ENCODE measurements at places on chromosomes 6 and 20.
A peak's percentile ranks its signal among the peaks of the same experiment; 100 is the strongest.

GRCh38 chr6:143261899-143262436 lies 188.5 kb downstream of the ADAT2 start:
- no peak for DNase-seq

GRCh38 chr20:10976051-10976450 lies 302.3 kb upstream of the JAG1 start:
- DNase-seq, result no peak

DNA sequence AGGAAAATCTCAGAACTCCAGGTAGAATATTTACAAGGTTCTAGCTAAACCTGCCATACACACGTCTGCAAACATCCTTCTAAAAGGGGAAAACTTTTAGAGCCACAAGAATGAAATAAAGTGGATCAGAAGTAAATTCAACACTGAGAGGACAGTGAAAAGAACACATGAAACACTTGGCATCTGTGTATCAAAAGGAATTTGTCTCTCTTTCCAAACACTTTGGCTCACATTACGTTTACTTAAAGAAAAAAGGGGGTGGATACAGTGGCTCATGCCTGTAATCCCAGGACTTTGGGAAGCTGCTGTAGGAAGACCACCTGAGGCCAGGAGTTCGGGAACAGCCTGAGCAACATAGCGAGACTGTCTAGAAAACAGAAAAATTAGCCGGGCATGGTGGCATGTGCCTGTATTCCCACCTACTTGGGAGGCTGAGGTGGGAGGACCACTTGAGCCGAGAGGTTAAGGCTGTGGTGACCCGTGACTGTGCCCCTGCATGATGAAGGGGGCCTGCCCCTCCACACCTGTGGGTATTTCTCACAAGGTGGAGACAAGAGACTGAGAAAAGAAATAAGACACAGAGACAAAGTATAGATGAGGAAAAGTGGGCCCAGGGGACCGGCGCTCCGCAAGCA lies 35.4 kb downstream of the NINL start:
- DNase-seq, result no peak

- DNase-seq, result no peak
These were observed 28.5 kb upstream of the MRPS18A start for GRCh38 chr6:43716099-43716498.

DNA sequence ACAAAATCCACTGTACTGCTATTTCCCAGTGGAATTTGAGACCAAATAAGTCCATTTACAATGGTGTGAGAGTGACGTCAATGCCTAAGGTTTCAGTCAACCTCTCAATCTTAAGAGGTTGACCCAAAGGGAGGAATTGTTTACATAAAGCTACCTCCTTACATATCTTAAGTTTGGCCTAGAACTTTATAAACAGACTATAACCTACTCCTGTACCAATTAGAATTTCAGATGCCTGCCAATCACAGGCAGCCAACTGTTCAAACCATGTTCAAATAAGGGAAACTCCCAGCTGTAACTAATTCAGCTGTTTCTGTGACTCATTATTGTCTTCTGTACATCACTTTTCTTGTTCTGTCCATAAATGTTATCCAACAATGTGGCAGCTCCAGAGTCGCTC lies 14.5 kb downstream of the LGSN start:
- DNase-seq, result no peak

GRCh38 chr6:136609873-136610706 lies 59.9 kb upstream of the MAP7 start:
- DNase-seq, result peak; percentile 94

- DNase-seq, result peak; percentile 51
These were observed 79.0 kb upstream of the SPACA1 start for GRCh38 chr6:87968435-87969278.

GRCh38 chr6:167661552-167662044 lies 165.1 kb upstream of the AFDN start:
- no peak for DNase-seq

DNA sequence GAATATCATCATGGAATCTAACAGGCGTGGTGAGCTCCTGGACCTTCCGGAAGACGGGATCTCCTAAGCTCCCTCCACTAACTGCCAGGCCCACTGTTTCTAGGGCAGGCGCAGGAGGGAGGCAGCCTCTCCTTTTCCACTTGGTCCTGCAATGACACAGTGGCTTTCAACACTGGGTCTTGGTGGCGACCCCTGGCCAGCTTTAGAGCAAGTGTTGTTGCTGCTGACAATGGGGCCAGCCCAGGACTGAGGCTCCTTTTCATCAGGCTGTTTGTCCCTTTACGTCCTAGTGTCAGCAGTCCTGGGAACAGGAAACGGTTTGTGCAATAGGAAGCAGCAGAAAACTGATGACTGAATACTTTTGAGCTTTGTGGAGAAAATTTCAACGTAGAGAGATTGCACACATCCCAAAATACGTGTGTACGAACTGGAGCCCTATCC lies 9.7 kb upstream of the QKI start:
- DNase-seq, result no peak

- no peak for DNase-seq
These were observed 64.8 kb downstream of the RTN4IP1 start for GRCh38 chr6:106564476-106564875.

DNA sequence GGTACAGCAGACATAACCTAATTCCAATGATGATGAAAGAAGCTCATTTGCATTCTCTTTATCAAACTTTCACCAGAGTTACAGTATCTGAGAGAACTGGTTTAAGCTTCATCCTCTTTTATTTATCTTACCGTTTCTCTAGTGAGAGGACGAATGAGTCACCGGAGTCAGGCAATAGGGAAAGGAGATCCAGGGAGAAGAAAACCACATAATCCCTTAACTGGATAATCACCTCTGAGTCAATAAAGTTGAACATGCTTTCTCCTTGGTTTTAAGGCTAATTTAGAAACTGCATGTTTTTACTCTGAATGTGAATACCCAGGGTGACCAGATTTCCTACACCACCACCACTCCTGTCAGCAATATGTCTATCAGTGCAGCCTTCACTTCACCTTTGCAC lies 313.7 kb upstream of the TBX18 start:
- peak; percentile 81 for DNase-seq

- DNase-seq, result peak; percentile 94
These were observed at the start of gene CGAS for GRCh38 chr6:73452107-73452461. Gene CGAS, minus strand, starts transcription at chr6:73452297. Its CDS starts 116 bp downstream, at chr6:73452181.

DNA sequence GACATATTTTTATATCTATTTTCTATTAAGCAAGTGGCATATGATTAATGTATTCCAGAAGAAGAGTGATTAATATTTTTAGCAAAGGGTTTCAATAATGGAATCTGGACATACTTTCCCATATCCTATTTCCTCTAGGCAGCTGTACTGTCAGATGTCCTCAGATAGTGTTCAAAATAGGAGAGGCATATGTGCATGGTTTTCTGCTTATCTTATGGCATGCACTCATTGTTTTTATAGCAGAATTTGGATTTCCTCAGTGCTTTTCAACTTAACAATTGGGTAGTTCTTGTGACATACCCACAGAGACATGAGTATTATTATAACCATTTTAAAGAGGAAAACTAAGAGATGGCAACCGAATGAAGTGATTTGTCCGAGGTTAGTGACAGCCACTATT lies 12.6 kb upstream of the SLC17A5 start:
- peak; percentile 39 for DNase-seq

- DNase-seq, result no peak
These were observed 100.0 kb downstream of the CD24 start for GRCh38 chr6:106874481-106874880.

- no peak for DNase-seq
These were observed 144.5 kb downstream of the SYCP2 start for GRCh38 chr20:59788811-59789397.

GRCh38 chr6:146914489-146915483 lies 289.4 kb upstream of the STXBP5 start:
- DNase-seq, result peak; percentile 95

DNA sequence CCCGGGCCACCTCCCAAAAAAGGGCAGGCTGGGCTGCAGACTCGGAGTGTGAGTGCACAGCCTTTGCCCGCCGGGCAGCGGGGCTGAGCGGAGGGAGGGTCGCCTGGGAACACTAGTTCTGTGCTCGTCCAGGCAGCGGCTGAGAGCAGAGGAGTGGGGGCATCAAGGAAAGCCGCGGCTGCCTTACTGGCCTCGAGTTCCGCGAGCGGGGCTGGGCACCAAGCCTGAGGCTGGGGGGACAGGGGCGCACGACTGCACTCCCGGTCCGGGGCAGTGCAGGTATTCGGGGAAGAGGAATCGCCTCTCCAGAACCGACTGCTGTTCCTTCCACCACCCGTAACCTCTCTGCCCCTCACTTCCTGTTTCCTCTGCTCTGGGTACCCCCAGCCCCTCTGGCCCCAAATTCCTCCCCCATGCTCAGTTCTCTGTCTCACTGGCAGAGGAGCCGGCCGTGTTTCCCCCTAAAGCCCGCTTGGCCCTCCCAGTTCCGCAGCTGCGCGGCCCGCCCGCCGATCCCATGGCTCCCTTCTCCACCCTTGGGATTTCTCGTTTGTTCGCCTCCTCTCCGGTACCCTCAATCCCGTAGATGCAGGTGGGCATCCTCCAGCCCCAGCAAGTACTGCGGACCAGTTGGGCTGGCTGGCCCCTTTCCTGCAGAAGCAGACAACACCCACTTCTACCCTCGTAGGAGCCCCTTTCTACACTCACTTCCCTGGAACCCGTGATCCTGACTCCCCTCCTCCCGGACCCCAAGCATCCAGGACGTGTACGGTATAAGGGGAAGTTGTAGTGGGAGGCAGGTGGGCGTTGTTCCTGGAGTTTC lies 5.1 kb downstream of the RING1 start:
- DNase-seq, result peak; percentile 55

- no peak for DNase-seq
These were observed 168.5 kb upstream of the ATXN1 start for GRCh38 chr6:16929809-16930208.

DNA sequence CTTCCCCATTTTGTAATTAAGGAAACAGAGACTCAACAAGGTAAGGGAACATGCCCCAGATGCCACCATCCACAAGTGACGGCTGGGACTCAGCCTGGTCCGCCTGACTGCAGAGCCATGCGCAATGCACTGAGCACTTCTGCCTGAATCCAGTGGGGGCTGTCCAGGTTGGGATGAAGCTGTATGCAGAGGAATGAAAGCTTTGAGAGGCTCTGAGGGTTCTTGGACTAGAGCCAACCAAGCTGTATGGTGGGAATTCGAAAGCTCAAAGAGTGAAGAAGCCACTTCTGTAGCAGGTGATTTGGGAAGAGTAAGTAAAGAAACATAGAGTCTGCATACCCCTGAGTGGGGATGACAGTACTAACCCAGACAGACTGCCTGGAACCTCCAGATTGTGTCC lies 127.6 kb upstream of the AKAP12 start:
- DNase-seq, result no peak

DNA sequence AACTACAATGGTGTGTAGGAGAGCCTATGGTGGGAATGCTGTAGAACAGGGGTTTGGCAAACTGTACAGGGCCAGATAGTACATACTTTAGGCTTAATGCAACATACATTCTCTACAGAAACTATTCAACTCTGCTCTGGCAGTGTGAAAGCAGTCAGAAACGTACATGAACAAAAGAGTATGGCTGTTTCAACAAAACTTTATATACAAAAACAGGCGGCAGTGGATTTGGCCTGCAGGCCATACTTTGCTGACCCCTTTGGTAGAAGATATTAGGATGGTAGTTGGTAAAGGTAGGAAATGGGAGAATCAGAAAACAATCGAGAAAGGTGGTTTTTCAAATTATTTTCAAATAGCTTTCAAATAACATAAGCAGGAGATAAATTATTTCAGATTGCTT lies 24.8 kb downstream of the FUCA2 start:
- no peak for DNase-seq

DNA sequence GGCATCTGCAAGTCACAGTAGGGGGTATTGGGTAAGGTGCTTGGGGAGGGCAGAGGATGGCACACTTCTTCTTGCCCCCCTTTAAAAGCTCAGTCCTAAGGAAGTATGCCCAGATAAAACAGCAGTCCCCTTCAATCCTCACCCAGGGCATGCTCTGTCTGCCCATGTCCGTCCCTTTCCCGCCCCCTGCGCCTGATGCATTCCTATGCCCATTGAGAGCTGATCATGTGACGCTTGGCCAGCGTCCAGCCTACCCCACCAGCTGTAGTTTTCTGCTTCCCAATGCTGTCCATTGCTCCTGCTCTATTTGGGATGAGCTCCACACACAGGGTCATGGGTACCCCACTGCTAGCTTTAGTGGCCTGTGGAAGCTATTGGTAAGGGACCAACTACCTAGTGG lies 8.3 kb downstream of the SIGLEC1 start:
- no peak for DNase-seq

- no peak for DNase-seq
These were observed 69.1 kb downstream of the LCA5 start for GRCh38 chr6:79468116-79468515.

- DNase-seq, result no peak
These were observed 29.4 kb downstream of the COL20A1 start for GRCh38 chr20:63322146-63322932.

DNA sequence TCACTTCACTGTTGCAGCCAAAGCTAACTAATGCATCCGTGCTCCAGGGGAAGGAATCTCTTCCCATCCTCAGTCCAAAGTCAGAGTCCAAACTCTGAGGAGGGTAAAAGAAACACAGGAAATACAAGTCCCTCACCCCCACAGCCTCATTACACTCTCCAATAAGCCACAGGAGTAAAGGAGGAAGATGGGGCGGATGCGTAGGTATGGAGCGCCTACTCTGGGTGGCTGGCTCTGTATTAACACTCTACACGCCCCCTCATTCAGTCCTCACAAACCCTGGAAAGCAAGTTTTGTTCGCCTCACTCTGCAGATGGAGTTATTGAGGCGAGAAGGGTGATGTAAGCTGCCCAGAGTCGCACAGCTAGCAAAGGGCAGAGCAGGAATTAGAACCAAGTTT lies 242.9 kb downstream of the NRN1 start:
- no peak for DNase-seq

- DNase-seq, result no peak
These were observed 83.4 kb downstream of the MAP7 start for GRCh38 chr6:136466777-136467176.

DNA sequence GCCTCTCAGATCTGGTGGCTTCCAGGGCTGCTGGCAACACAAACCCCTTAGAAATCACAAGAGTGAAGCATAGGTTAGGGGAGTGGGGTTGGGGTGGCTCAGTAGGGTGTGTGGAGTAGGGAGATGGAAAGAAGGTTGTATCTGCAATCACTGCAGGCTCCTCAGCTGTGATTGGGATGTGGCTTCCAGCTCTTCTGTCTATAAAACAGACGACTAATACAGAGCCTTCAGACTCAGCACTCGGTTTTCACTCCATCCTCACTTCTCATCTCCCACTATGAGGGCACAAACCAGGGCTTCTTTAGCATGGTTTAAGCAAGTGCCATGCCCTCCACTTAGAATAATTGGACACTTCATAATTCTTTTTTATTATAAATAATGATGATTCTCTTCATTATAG lies 46.4 kb upstream of the CAP2 start:
- no peak for DNase-seq

- no peak for DNase-seq
These were observed 130.1 kb upstream of the MTHFD1L start for GRCh38 chr6:150735341-150735851.

Data from OCI-M1 (cell line).